Esophagus muscularis mucosa (tissue), 4 donors: ENCODE measurements at places on chromosomes 6 and 20. TPM values are rescaled to one million over a fixed set of nuclear protein-coding genes. Genes with fewer than 3 reads are reported as not detected.
A peak's percentile ranks its signal among the peaks of the same experiment; 100 is the strongest.

DNA sequence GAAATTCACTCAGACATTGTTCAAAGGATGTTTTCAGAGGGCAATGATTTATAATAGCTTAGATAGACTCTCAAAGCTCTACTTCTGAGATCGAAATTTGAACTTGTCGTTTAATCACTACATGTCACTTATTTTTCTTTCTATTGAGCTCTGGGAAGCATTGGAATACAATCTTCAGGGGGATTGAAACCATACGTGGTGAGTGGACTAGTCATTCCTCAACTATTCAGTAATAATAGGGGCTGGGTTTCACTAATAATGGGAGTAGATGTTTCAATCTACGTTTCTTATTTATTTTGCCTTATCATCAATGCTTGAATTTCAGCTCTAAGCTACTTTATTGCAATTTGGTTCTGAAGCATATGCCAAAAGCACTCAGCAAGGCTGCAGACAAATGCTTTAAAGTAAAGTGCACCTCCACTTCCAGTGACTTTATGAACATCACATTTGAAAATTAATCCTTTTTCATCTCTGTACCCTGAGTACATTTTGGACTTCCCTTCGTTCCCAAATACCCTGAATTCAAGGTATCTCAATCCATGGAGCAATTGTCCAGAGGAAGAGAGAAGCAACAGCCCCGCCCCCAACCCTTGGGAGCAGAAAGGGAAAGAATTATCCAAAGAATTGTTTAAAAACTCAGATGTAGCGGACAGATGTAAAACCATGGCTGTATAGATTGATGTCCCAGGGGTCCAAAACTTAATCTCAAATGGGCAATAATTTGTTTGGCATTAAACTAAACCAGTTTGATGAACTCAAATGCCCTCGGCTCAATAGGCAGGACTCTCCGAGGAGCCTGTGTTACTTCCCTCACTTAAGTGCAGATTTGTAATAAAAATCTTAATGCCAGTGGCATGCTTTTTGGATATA lies 68.1 kb downstream of the HFE start:
- DNase-seq: no peak

DNA sequence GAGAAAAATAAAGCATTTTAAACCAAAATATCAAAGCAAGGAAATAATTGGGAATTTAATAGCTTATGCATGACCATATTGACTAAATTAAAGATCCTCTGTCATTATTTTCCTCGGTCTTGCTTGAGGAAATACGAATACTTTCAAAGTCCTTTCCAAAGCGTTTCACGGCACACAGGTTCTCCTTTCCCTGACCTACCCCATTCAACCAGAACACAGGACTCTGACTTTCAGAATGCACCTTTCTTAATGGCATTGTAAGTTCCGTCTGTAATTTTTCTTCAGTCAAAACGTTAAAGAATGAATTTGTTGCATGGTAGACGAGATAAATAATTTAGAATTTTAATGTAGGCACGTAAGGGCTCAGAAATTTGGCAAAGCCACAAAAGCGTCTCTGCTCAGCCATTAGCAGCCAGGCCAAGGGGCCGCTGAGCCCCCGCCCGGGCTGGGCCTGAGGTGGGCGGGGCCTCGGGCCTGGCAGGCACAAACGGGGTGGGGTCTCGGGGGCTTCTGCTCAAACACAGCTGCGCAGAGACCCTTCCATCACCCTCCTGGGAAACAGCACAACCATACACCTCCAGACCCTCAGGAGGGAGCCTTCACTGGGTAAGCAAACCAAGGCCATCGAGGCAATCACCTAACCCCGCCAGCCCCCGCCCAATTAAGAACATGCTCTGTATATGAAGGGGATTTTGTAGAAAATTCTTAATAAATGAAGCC lies 3.4 kb downstream of the NEDD9 start:
- no peak for DNase-seq

- peak; percentile 88 for DNase-seq
These were observed 2.6 kb downstream of the VGLL2 start for GRCh38 chr6:117267766-117268534.

- no peak for DNase-seq
These were observed 39.7 kb downstream of the ANKEF1 start for GRCh38 chr20:10074513-10074912.

DNA sequence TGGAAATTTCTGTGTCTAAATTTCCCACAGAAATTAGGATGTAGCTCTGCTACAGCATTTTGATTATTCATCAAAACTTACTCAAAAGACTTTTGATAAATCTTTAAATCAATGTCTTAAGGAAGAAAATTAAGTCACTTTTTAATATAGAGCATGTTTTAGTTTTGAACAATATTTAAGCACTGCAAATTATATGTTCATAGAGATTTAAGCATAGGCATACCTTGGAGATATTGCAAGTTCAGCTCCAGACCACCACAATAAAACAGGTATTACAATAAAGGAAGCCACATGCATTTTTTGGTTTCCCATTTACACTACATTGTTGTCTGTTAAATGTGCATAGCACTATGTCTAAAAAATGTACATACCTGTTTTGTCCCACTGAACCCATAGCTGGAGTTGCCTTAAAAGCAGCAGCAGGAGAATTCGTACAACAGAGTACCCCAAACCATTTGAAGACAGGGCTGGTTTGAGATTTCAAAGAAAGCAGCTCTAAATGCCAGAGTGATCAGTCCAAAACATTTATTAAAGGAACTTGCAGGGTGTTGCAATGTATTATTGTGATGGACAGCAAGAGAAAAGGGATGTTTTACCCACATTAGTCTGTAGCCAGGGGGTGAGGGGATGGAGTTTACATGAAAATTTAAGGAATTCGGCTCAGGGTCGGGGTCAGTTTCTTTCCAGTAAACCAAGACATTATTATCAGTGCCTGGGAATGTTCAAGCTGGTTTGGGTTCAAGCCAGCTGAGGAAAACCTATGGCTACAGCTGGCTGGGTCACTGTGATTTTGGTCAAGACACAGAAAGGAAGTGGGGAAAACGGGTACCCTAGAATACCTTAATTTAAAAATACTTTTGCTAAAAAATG lies 6.3 kb upstream of the LOC128125822 start:
- DNase-seq: no peak

DNA sequence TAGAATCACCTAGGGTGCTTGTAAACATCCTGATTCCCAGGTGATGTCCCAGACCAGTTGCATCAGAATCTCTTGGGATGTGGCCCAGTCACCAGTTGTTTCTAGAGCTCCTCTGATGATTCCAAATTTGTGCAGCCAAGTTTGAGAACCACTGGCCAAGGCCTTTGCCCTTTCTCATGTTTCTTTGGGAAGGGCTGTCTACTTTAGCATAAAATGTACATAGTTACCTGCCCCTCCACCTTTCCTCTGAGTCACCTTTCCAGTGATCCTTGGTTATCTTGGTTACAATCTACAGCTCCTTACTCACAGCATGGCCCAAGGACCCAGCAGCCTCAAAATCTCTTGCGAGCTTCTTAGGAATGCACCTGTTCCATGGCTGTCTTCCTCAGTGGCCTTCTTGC lies 266.4 kb upstream of the PRND start:
- DNase-seq: peak; percentile 74

DNA sequence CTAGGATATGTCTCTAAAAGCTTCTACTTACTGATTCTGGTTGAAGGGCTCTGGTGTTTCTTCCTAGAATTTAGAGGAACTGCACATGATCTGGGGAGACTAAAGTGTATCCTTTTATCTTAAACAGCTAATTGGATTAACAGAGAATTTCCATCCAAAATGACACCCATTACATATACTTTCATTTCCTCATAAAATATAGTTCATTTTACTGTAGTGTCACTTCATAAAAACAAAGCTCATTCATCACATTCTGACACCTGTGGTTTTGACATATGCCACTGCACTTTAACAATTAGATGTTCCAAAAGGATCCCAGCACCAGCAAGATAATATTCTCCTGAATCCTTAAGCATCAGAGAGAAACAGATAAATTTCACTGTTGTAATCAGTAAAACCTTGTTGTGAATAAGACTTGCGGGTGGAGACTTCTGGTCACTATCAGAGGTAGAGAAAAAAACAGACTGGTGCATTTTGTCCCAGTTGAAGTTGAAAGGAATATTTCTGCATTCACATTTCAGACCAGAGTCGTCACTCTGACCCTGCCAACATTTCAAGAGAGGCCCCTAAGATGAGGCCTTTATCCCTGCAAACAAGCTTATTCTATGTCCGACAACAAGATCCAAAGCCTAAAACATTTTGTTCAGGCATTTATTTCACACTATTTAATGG lies 175.3 kb upstream of the BMP5 start:
- DNase-seq: no peak

- no peak for DNase-seq
These were observed 293.7 kb downstream of the PLCB1 start for GRCh38 chr20:8425802-8426201.

DNA sequence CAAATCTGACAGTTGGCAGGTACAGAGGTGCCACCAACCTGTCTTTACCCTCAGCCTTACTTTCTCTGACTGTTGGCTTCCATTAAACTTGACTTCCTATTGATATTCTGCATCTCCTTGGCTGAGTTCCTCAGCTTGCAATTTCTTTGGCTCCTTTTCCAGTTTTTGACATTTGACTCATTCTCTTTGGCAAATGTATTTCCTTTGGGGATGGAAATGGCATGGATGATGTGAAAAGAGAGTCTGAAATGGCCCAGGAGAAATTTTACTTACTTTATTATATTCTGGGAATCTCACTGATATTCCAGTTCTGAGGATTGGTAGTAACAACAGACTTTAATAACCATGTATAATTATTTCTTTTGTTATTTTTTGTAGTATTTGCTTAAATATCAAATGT lies 255.2 kb downstream of the CD109 start:
- no peak for DNase-seq

DNA sequence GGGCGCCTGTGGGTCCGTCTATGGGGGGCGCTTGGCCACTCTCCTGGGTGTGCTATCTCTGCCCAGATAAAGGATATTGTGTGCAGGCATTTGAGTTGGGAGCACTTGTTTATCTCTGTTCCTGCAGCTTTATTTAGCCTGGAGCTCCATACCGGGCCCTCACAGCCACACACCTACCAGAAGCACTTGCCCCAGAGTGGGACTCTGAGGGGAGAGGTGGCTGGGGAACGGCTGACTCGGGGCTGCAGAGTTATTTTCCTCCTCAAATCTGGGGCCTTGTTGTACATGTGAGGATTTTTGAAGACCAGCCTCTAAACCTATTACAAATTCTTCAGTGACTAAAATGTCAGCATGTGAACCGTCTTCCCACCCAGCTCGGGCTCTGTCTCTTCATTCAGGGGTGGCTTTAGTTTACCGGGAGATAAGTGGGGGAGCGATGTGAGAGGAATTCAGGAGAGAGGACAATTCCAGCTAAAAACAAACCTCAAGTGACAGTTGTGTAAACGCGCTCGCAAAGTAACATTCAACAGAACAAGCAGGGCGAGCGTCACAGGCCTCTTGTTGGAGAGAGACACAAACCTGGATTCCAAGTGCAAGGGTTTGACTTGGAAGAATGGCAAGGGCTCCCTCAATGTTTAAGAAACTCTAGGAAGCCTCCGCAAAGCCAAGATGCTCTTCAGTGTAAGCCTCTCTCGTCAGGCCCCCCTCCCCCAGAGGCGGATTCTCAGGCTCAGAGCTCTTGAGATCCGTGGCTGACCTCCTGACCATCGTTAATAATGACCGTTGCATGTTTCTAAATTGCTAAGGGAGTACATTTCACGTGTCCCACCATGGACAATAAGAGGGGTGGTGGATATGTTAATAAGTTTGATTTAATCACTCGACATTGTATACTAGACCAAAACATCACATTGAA lies 548.9 kb downstream of the QKI start:
- DNase-seq: peak; percentile 79

The HEBP2 gene
- total RNA-seq: 114 TPM

The GRIK2 gene
- total RNA-seq: 3.7 TPM
